ENCODE measurements at places on chromosomes 7 and 10.
A peak's percentile ranks its signal among the peaks of the same experiment; 100 is the strongest.

DNA sequence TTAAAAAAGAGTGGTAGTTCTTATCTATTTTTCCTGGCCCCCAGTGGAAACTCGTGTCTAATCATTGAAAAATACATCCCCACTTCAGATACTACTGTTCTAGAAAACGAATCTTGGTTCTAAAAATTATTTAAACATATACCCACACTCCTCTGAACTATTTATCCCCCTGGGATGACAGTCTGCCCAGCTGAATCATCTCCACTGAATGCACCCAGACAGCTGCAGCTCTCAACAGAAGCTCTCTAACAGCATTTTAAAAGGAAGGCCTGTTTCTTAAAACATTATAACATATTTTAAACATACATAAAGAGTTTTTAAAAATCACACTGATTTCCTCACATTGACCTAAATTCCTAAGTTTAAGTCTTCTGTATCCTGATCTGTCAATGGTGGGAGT lies 544.6 kb upstream of the PHF14 start:
- DNase-seq = no peak

GRCh38 chr10:13668126-13668525 lies 81.4 kb downstream of the PRPF18 start:
- DNase-seq = no peak

- DNase-seq = peak; percentile 87
Observed at GRCh38 chr7:74269757-74270277, 15.6 kb upstream of the RFC2 start.

DNA sequence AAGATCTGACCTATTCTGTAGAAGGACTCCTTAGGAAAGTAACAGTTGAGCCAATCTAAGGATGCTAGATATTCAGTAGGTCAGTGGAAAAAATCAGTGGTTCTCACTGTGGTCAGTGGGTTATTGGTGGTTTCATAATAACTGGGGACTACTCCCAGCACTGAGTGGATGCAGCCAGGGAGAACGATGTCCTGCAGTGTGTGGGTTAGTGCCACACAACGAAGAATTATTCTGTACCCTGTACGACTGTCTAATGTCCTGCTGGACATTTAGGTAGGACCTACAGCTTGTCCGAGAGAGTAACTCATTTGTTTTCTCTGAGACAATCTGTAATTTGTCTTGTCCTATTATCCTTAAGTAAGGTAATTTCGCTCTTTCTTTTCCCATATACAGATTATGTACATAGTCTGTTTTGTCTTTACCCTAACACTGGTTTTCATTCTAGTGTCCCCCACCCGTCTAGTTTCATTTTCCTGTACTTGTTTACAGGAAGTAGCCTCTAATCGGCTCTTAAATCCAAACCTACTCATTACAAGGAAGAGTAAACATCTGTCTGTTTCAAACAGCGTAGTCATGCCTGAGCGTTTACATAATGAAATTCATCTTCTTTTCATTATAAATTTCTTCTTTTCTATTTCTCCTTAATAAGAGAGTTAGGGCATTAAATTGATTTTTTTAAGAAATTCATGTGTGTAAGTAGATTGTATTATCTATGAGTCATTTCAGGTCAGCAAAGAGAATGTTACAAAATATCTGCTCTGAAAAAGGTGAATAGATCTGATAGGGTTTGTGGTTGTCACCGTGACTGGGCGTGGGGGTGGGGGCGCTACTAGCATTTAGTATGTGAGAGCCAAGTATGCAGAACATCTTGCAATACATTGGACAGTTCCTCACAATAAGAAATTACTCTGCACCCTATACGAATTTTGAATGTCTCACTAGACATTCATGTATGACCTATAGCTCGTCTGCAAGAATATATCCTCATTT lies 8.3 kb upstream of the ZC3HAV1L start:
- DNase-seq = no peak

GRCh38 chr10:101848408-101848807 lies 4.8 kb upstream of the KCNIP2 start:
- no peak for DNase-seq

DNA sequence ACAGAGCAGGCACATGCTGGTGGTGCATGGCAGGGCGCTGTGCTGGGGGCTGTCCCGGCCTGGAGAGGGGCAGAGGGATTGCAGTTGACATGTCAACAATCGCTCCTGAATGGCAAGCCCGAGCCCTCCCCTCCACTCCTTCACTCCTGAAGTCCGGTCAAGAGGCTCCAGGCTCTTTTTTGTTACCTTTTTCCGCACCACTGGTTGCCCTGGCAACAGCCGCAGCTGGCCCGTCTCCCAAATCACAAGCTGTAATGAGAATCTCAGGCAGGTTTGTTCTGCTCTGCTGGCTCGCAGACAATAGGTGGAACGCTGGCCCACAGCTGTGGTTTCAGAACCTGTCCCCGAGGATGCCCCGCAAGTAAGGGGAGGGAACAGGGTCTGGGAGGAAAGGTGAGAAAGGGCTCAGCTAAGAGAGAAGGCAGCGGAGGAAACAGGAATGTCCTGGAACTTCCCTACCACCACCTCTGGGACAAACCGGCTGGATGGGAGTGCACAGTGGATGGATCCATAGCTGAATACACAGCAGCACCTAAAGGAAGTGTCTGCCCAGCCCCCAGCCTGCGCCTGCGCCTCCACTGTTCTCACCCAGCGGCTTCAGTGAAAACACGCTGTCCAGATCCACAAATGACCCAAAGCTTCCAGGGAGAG lies 58.9 kb downstream of the CALML3 start:
- peak; percentile 63 for DNase-seq

GRCh38 chr7:7956531-7957128 lies 12.0 kb upstream of the GLCCI1 start:
- no peak for DNase-seq

- DNase-seq = no peak
Observed at GRCh38 chr10:71725998-71726579, 6.5 kb upstream of the C10orf105 start.

- DNase-seq = no peak
Observed at GRCh38 chr7:127447326-127447945, 54.9 kb upstream of the ZNF800 start.

DNA sequence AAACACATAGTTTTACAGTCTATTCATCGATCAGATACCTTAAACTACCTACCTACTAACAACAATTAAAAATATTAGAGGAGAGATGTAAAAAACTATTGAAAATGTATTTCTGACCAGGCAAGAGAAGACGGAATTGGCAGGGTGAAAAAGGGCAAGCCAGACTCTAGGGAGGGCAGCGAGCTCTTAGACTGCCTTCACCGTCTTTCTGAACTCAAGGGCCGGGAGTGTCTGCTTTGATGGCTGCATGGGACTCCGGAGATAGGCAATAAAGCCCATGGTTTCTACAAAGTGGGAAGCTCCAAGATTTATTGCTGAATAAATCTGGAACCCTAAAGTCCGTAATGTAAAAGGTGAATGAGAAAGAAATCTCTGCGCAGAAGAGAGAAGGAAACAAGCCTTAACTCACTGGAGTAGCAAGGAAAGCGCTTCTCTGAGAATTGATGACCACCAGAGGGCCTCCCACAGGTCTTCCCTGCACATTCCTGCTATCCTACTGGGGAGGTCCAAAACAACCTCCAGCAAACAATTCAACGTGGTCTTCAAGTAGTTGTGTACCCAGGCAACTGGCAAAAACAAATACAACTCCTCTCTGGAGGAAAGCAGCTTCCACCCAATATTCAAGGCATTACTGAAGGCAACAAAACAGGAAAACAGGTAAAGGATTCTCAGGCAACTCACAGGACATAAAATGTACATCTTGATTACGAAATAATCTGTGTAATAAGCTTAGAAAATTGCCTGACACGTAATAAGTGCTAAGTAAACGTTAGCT lies 181.3 kb downstream of the SDK1 start:
- peak; percentile 10 for DNase-seq

DNA sequence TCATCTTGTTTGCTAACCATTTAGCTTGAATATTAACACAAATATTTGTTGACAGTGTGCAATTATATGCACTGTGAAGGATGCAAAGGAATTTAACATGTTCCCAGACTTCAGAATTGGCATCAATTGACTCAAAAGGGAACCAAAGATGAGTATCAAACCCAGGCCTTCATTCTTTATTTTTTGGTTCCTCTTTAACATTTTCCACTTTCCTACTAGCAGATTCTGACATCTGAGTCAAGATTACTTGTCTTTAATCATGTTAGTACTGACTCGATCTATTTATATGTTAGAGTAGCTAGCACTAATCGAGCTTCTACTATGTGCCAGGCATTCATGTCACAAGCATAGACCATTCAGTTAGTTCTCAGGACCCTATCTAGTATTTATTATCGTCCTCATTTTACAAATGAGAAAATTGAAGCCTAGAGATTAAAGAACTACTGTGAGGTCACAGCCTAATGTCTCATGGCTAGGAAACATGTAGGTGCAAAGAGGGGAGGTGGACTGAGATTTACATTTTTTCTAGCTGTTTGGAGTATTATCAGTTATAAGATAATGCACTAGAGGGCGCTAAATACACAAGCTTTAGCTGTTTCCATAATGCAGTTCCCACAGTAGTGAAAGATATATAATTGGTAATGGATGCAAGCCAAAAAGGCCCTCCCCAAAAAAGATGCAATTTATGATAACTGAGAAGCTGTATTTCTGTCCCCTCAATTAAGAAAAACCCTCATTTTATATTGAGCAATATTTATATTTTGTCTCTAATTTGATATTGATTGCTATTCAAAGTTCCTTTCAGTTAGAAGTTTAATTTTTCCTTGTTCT lies 32.9 kb upstream of the KMT2E start:
- no peak for DNase-seq

GRCh38 chr7:74283858-74284447 lies 5.3 kb upstream of the CLIP2 start:
- DNase-seq = no peak

DNA sequence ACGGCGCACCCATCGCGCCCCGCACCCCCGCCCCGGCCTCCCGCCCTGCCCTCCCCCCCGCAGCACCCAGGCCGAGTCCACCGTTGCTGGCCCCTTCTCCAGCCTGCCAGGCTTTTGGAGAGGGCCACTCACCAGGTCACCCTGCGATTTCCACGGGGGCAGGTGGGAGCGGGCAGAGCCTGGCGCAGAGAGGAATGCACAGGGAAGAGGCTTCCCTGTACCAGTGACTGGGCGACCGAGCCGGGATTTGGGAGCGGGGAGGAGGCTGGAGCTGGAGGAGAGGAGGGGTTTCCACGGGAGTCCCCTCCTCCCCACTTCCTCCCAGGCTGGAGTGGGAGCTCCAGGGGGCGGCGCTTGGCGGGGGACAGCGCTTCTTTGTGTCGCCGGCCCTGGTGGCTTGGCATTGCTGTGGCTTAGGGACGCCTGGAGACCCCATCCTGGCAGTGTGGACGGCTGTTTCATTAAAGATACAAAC lies 19.3 kb downstream of the TCAF1 start:
- DNase-seq = peak; percentile 86

- no peak for DNase-seq
Observed at GRCh38 chr10:48455055-48455391, 148.5 kb downstream of the MAPK8 start.

- no peak for DNase-seq
Observed at GRCh38 chr7:5657901-5658300, 123.6 kb downstream of the RNF216 start.

GRCh38 chr7:102286237-102287110 lies at the start of gene SH2B2:
TSS of gene SH2B2 (plus strand) at chr7:102286868. CDS start at chr7:102300551, 13,683 bp downstream.
- no peak for DNase-seq

GRCh38 chr10:49207936-49208487 lies 19.8 kb upstream of the TMEM273 start:
- DNase-seq = no peak

- DNase-seq = no peak
Observed at GRCh38 chr7:69775231-69775771, 177.0 kb downstream of the AUTS2 start.
